ENCODE measurements at places on chromosomes 13 and 19.

- DNase-seq = peak; percentile 63
Measured at GRCh38 chr19:40797963-40798682, 868 bp upstream of the EGLN2 start.

GRCh38 chr13:104357174-104357573, 1291.0 kb upstream of the SLC10A2 start:
- DNase-seq = no peak

- no peak for DNase-seq
Measured at GRCh38 chr19:23241419-23241818, 8.8 kb downstream of the ZNF724 start.

DNA sequence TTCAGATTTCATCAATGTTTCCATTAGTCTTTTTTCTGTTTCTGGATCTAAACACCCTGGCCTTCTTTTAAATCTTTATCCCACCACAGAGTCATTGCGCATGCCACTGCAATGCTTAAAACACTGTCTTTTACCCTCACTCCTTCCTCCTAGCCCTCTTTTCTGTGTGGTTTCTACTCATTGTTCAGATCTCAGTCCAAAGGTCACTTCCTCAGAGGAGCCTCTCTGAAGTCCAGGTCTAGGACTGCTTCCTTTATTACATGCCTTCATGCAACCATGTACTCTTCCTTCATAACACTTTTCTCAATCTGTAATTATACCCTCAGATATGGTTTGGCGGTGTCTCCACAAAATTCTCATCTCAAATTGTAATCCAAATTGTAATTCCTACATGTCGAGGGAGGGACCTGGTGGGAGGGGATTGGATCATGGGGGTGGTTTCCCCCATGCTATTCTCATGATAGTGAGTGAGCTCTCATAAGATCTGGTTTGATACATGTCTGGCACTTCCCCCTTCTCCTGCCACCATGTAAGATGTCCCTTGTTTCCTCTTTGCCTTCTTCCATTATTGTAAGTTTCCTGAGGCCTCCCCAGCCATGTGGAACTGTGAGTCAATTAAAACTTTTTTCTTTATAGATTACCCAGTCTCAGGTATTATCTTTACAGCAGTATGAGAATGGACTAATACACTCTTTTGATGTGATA, 808.9 kb downstream of the DIAPH3 start:
- DNase-seq = no peak

DNA sequence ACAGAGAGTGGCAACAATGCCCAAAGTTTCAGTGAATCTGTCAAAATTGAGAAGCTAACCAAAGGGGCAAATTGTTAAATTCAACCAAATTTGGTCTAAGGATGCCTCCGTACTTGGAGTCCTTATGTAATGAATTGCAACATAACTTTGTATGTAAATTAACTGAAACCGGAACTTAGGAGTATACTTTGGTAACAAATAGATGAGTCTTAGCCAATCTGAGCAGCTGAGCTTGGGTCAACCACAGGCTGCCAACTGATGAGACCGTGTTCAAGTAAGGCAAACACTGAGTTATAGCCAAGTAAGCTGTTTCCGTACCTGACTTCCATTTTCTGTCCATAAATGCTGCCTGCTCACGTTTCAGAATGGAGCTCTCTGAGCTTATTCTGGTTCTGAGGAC, 5.3 kb downstream of the VWA8 start:
- no peak for DNase-seq

DNA sequence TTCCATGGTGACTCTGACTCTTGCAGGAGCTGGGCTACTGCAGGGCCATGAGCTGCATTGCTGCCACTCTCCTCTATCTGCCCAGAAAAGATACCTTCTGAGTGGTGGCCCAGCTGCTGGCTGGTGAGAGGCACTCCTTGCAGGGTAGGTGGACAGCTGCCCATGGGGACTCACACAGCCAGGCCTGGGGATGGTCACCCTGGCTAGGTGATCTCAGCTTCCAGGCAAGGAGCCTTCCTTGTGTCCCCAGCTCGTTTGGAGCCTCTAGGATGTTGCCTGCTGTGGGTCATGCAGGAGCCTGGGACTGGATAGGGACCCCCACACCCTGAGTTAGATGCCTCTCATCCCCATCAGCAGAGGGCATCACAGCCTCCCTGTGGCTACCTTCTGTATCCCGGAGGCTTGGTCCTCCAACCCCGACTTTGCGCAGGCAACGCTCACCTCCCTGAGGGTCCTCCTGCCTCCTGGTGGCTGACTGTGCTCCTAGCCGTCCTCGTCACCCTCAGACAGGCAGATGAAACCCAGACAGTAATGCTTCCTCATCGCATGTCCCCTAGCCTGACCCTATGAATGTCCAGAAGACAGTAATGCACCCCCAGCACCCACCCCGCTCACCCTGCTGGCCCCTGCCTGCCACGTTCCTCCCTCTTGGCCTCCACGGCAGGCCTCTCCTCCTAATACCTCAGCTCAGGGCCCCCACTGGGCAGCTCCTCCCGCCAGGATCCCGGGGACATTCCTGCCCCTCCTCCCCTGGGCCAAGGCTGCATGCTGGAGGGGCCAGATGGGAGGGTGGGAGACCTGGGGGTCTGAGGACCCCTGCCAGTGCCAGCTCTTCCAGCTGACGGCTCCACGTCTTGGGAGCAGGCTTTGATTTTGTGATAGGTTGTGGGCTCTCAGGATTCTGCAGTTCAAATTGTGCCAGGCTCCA, 13.6 kb upstream of the ZNF14 start:
- no peak for DNase-seq

- no peak for DNase-seq
Measured at GRCh38 chr13:76512721-76513145, 373.5 kb downstream of the KCTD12 start.

DNA sequence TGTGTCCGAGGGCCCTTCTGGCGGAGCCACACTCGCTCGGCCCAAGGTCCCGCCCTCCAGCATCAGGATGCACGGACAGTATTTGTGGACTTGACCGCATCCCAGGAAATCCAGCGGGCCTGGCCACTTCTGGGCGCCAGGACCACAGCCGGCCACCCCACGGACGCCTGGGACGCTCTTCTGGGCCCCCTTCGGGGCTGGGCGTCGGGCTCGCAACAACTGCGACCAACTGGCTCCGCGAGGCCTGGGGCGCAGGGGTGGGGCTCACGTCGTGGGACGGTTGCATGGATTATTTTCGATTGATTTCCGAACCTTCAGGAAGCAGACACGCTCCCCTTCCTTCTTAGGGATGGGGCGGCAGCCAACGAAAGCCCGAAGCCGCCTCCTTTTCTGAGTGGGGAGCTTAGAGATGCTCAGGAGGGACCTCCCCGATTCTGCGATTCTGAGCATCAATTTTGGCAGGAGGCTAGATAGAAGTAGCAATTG, 521 bp upstream of the NUP58 start:
- DNase-seq = no peak

GRCh38 chr19:3656073-3656746, 29.6 kb upstream of the CACTIN start:
- no peak for DNase-seq

- no peak for DNase-seq
Measured at GRCh38 chr13:34765446-34766180, 176.5 kb upstream of the NBEA start.

GRCh38 chr13:44573071-44573470, 3.1 kb downstream of the TSC22D1 start:
- DNase-seq = no peak

DNA sequence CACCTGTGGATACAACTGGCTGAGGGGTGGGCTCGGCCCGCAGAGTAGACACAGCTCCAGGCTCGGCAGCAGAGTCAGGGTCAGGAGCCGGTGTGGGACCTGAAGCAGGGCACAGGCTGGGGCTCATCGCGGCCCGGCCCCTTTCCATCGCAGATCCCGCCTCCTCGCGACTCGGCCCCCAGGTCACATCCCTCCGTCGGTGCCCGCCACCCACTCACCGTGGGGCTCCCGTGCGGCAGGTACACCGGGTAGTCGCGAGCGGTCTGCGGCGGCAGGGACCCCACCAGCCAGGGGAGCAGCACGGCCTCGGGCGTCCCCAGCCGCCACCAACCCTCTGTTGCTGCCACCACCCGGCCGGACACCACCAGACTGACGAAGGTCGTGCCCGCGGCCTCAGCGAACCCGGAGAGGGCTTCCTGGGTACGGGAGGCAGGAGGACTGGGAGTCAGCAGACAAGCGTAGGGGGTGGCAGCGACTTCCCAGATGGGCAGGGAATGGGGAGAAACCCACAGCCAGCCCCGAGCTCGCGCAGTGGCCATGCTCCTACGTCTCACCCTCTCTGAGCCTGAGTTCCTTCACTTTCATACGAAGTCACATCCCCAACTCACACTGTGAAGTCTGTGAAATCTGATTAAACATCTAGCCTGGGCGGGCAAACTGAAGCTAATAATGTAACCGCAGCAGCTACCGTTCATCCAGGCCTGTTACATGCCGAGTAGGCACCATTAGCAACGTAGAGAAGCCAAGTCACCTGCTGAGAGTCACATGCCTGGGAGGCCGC, 3.7 kb downstream of the FUZ start:
- peak; percentile 21 for DNase-seq

DNA sequence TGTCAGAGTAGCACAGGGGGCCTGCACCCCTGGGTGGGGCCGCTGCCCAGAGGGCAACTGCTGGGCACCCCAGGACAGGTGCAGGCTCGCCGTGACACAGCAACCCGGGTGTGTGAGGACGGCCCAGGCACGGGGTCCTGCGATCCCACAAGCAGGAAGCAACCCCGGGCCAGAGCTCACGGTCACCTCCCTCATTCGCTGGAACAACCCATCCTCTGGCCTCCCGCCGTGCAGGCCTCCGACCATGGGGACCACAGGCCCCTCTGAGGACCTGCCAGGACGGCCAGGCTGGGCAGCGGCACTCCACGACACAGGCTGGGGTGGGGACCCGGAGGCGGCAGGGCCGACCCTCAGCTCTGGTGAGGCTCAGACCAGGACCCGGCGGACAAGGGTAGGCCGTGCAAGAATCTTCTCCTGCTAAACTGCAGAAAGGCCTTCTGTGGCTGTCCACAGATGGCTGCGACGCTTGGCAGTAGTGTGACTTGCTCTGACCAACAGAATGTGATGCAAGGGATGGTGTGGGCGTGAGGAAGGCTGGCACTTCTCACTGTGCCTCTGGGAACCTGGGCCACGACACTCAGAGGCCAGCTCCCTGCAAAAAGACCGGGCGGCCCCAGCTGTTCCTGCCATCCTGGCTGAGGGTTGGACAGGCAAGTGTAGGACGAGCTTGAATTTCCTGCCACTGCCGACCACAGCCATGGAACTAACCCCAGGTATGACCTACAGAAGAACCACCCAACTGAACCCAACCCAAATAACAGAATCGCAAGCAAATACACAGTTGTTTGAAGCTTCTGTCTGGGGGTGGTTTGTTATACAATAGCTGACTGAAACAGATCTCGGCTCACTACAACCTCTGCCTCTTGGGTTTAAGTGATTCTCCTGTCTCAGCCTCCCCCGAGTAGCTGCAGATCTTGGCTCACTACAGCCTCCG, 26.5 kb downstream of the PIP5K1C start:
- no peak for DNase-seq

- no peak for DNase-seq
Measured at GRCh38 chr19:41869374-41869955, 7.6 kb upstream of the CD79A start.

GRCh38 chr19:47750752-47751151, 5.4 kb downstream of the NOP53 start:
- no peak for DNase-seq

DNA sequence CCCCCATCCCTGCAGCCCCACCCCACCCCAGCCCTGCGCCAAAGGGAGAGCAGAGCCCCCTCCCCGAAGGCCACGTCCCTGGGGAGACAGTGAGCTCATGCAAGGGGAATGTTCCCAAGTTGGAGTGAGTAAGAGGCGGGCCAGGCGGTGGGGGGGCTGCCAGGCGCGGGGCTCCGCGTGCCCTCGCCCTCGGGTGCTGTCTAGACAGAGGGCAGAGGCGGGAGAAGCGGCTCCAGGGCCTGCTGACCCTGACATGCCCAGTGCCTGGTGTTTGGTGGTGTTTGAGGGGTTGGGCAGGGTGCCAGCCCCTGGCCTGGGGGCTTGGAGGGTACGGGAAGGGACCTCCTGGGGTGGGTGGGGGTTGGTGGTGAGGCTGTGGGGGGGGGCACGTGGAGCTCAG, 1.0 kb downstream of the FSTL3 start:
- DNase-seq = no peak

DNA sequence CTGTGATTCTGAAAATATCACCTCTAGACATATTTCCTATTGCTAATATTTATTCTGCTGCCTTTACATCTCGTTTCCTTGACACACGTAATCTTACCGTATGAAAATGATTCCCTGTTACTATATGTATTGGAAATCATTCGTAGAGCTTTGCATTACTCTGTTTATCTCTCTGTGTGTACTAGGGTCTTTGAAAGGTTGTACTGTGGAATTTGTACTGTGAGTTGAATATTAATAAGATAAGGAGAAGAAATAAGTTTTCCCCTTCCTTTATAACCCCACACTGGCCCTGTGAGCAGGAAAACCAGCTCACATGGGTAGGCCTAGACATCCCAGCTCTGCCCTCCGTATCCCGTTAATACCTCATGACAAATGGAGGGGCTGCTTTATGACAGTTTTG, 354.9 kb downstream of the KLF5 start:
- no peak for DNase-seq

DNA sequence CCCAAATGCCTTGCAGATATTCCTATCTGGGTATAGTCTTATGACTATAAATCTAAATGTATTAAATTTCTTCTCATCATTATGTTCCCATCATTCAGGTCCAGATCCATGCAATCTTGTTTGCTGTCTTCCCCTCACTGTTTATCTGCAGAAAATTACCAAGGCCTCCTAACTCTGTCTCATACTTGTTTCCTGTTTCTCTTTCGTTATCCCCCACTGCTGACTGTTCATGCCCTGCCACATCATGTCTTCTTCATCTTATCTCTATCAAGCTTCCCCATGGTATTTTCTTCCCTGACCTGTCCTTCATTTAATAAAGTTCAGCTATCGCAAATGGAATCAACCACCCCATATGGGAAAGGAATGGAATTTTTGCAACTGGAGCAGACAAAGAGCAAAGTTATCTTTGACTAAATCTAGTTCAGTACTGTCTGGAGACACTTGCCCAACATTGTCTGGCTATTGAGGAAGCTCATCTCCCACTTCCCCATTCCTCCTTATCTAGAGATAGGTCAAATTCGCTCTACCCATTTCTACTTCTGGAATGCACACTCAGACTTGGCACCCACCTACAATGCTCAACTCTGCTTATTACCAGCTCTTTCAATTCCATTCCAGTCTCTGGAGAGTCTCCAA, 1358.1 kb downstream of the EFNB2 start:
- no peak for DNase-seq

- no peak for DNase-seq
Measured at GRCh38 chr13:37984357-37984756, 114.8 kb upstream of the TRPC4 start.

- DNase-seq = no peak
Measured at GRCh38 chr13:45332831-45333219, 8.2 kb downstream of the TPT1 start.

DNA sequence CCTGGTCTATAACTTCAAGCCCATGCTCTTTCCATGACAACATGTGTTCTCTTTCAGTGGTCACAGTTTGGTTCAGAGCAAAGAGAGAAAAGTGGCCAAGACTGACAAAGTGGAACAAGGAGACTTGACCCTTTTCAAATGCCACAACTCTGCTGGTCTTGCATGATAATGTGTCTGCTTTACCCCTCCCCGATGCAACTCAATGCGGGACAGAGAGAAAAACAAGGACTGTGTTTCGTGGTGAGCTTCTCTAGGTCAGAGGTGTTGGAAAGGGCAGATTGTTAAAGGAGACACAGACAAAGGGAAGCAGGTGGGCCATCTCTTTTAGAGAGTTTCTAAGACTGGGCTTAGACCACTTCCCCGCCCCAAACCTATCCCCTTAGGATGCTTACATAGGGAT, 61.6 kb upstream of the SERTM1 start:
- no peak for DNase-seq

GRCh38 chr13:111388851-111389500, 68.5 kb downstream of the TEX29 start:
- DNase-seq = no peak

Data from stimulated activated CD8-positive, alpha-beta memory T cell treated with anti-CD3 and anti-CD28 coated beads, Interleukin-15, amount 100 ng/mL, for 48 hours (primary cell).